ENCODE measurements at places on chromosomes 11 and 22.

GRCh38 chr22:17580441-17581031 is 17.2 kb downstream of the SLC25A18 start:
- no peak for DNase-seq

DNA sequence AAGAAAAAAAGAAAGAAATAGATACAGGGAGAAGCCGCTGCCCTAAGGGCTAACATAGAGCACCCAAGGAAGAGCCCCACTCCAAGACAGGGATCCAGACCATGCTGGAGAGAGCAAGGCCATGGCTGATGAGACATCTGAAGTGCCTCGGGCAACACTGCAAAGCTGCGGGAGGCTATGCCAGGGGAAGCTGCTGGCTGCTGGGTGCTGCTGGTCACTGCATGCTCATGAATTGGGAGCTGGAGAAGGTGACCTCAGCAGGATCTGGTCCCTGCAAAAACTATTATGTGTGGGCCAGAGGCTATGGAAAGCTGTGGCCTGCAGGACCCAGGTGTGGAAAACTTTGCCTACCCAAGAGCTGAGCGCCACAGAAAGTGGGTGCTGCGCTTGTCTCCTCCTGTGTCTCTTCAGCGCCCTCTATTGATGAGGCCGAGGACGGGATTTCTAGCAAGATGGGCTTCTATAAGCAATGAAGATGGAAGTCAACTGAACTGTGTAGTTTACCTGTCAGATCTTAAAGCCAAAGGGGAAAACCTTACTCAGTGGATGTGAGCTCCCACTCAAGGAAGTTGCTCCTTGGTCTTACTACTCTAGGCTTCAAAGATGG is 17.3 kb upstream of the SLC29A2 start:
- DNase-seq, result peak; percentile 68

- no peak for DNase-seq
Observed at GRCh38 chr22:24355574-24355973, 71.8 kb upstream of the ADORA2A start.

DNA sequence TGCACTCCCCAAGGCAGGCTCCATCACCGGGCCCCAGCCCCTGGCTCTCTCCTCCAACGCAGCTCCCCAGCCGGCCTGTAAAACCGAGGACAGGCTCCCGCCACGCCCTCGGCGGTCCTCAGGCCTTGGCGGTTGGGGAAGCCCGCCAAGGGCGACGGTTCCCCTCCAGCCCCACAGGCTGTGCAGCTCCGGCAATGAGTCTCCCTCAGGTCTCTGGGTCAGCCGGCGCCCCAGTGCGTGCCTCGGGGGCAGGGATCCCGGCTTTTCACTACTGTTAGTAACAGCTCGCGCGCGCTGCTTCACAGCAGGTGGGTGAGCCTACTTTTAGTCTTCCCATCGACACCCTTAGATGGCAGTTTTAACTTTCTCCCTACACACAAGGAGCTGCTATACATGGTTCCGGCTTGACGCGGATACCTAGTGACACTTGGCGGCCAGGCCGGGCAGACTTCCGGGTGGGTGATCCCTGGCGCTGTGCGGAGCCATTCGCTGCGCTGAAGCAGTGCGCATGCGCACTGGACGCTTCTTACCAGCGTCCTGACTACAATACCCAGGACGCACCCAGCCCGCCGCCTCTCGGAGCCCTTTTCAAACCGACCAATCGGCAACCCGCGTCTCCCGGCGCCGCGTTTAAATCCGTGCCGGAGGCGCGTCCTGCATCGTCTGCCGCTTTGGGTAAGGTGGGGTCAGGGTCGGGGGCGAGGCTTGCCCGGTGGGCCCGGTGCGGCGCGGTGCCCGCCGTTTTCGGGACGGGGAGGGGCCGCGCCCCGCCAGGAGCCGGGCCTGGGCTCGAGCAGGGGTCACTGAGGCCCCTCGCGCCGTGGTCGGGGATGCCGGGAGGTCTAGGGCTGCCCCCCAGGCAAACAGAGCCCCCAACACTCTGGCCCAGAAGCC is at the start of gene GTSE1:
TSS of gene GTSE1 (plus strand) at position 614 of the 894 bp plus-strand sequence. CDS start 531 bp downstream, outside the sequence.
- peak; percentile 98 for DNase-seq

DNA sequence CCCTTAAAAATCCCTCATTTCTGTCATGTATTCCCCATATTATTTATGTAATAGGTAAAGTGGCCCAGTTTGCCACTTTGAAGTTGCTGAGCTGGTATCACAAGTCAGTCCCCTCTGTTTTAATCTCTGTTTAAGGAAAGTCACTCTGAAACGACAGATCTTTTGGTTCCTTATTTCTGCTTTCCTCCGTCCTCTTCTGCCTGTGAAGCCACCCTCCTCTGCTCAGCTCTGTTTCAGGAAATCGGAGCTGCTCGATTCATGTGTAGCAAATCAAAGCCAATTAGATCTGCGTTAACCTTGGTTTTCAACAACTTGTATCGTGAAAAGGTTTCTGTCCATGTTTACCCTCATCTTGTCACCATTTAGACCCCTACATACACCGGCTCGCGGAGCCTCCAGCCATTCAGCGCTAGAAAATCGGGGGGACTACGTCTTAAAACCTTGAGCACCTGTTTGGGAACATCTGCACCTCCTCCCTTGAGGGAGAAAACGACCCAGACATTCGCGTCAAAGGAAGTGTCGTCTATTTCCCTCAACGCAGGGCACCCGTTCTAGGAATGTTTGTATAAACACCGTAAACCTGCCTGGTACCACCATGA is 576 bp upstream of the SC5D start:
- DNase-seq, result no peak

GRCh38 chr22:37697538-37697835 is 639 bp downstream of the TRIOBP start:
- no peak for DNase-seq

DNA sequence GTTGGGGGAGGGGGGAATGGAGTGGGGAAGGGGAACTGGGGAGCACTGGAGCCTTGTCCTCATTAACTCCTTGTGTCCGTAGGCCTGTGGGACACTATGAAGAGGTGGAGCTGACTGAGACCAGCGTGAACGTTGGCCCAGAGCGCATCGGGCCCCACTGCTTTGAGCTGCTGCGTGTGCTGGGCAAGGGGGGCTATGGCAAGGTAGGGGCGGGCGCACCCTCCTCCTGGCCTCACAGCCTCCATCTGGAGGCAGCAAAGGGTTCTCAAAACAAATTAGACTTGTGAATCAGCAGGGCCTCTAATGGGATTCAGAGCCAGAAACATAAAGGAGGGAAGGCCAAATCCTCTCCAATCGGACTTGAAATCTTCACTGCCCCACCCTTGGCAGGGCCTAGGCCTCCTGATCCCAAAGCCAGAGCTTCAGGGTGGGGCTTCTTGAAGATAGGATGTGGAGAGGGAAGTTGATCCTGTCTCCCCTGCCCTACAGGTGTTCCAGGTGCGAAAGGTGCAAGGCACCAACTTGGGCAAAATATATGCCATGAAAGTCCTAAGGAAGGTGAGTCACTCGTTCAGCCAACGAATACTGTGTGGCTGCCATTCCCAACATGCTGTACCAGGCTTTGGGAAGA is 859 bp downstream of the RPS6KB2 start:
- no peak for DNase-seq

DNA sequence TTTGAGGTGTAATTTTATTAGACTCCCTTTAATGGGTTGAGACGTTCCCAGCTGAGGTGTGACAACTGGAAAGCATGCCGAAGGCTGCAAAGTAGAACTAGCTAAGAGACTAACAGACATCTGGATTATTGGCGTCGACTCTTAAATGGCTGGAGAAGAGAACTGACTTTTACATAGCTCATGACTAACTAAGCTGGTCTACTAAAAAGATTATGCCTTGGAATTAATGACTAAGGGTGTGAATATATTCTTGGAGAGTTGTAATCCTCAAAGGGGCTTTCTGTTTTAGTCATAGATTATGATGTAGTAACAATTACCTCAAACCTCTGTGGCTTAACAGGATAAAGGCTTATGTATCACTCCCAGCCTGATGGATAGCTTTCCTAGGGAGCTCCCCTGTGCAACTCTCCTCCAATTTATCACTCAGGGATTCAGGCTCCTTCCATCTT is 39.5 kb upstream of the SLC5A12 start:
- DNase-seq, result no peak

DNA sequence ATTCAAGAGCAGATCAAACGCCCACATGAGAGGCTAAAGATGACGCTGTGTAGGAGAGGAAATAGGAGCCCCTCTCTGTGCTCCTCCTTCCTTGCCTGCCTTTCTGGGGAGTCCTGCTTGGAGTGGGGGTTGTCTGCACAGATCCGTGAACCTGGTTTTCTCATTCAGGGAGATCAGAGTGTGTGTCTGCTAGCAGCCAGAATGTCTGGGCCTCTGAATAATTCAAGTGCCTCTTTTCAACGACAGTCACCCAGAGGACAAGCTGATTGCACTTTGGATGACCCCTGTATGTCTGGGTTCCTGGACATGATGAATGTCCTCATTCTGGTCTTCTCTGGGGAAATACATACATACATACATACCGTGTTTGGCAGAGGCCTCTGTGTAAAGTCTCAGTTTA is 592.5 kb upstream of the B3GAT1 start:
- DNase-seq, result no peak

- no peak for DNase-seq
Observed at GRCh38 chr22:46362934-46363515, 27.5 kb downstream of the TRMU start.

- DNase-seq, result no peak
Observed at GRCh38 chr11:47592970-47593369, 1.2 kb downstream of the C1QTNF4 start.

- no peak for DNase-seq
Observed at GRCh38 chr22:41931701-41932269, 5.2 kb upstream of the TNFRSF13C start.

DNA sequence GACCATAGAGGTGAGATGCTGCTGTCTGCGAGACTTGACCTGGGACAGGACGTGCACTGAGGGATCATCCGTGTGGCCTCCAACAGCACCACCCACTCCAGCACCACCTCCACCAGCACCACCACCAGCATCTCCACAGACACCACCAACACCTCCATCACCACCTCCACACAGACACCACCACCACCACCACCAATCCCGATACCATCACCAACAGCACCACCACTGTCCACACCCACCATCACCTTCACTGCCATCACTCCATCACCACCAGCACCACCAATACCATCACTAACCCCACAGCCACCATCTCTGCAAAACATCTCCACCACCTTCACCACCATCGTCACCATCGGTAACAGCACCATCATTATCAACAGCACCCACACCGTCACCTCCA is 26.6 kb upstream of the SLC22A12 start:
- DNase-seq, result no peak

- no peak for DNase-seq
Observed at GRCh38 chr11:61019832-61020405, 48.4 kb downstream of the CD6 start.
